Stimulated activated CD8-positive, alpha-beta memory T cell treated with anti-CD3 and anti-CD28 coated beads, Interleukin-4, amount 100 ng/mL, for 1 hour (primary cell): ENCODE measurements at places on chromosomes 1 and 21.

DNA sequence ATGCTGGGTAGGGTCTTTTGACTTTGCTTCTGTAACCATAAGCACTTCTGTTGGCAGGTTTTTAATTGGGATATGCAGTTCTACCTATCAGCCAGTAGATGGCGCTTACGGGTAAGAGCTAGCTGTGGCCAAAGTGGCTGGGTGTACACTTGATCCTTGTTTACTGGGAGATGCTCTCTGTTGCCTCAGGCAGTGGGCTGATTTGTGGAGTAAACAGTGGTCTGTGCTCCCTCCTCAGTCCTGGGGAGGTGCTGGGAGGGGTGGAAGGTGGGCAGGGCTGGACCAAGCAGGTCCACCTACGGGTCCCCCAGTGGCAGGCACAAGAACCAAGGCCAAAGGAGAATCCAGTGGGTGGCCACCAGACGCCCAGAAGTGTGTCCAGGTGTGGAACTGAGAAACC is 43.4 kb downstream of the RALGPS2 start:
- no peak for DNase-seq

GRCh38 chr1:71921935-71922559 is 360.3 kb downstream of the NEGR1 start:
- no peak for DNase-seq

GRCh38 chr1:16296643-16297042 is 55.6 kb downstream of the FBXO42 start:
- DNase-seq, result no peak

DNA sequence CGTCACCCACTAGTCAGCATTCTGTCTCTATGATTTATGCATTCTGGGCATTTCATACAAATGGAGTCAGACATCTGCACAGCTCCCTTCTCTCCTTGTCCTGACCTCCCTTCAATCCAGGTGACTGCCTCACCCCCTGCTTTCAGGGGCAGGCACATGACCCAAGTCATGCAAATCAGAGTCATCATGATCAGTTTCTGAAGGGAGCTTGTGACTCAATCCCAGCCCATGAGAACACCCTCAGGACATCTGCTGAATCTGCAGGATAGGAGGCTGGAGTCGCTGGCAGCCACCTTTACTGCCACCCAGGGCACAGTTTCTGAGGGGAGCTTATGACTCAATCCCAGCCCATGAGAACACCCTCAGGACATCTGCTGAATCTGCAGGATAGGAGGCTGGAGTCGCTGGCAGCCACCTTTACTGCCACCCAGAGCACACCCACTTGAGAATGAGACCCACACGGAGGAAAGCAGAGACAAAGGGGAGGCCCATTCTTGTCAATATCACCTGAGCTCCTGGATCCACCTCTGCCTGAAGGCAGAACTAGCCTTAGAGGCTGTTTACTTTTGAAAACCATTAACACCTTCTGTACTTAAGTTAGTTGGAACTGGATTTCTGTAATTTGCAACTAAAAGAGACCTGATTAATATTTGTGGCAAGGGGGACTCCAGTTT is 62.3 kb upstream of the SLC25A33 start:
- DNase-seq, result no peak

DNA sequence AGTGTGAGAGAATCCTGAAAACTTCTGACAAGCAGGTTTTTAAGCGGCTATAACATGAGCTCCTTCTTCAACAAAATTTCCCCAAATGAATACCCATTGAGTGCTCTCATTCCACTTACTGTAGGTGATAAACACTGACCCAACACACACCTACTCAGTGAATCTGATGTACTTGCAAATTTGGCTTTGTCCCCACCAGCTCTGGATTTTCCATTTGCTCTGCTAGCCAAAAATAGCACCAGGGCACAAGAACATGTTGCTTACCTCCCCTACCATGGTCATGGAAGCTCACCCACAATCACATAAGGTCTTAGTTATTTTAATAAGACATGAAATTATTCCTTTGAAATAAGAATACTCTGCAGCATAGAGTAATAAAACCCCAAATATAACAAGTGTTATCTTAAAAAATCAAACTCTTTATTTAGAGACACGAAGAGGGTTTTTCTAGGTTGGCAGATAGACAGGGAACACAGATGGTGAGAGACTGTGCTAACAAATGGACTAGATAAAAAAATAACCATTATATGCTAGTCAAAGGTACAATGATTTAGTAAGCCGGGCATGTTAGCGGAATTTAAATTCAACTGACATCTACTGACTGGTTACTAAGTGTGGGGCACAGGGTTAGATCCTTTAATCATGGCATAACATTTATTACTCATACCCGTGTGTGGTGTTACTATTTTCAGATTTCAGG is 291.9 kb downstream of the KCNH1 start:
- DNase-seq, result no peak

DNA sequence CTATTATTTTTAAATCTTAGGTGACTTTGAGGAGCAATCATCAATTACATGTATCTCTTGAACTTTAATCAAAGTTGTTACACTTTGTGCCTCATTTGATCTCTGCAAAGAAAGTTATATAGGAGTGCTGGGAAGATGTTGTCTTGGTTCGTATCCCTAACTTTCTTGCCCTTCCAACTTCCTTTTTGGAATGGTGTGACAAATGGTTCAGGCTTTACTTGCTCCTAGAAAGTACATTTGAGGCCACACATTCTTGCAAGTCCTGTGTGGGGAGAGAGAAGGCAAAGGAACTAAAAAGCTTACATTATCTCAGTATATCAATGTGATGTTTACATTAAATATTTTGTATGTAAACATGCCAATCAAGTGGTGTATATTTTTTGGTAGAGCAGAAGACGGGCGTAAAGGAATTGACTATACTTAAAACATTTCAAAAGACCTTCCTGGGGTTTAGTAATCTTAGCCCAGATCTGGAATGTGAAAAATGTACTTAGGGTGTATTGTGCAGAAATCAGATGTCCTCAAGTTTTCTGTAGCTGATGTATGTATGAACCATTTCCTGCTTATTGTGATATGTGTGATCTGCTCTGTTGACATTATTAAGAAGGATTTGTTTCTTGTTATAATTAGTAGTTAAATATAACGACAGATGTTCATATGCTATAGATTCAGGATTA is 59.2 kb downstream of the USP25 start:
- no peak for DNase-seq

- no peak for DNase-seq
Observed at GRCh38 chr1:245603311-245603865, 448.6 kb downstream of the KIF26B start.

GRCh38 chr1:121595089-121595488 is 410.3 kb downstream of the SRGAP2C start:
- DNase-seq, result no peak

DNA sequence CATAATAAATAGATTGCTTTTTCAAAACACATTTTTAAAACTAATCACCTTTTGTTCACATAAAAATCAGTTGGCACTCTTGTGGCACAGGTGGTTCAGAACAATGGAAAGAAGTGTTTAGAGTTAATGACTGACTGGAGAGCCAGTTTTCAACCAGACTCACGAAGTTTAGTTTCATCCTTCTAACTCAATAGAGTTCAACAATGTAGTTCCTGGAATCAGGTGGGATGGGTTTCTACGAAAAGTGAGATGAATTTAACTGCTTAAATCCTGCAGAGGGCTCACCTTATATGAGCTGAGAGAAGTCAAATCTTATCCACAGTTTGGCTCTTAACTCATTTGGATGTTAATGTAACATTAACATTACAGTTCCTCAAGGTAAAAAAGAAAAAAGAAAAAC is 116.5 kb downstream of the SMYD2 start:
- no peak for DNase-seq

DNA sequence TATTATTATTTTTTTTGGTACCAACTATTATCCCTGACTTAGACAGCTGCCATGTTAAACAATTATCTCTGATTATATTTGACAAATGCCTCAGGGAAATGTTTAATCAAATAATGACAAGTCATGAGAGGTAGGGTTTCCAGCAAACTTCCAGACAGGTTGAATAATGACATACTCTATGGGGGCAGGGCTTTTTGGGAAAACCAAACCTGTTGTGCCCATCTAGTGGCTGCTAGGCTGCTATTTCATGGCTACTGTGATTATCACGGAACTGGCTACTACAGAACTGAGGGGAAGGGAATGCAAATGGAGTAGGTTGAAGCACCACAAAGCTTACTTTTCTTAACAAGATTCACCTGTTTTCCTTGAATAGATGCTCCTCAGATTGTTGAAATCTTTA is 77.6 kb downstream of the DUSP10 start:
- DNase-seq, result no peak

DNA sequence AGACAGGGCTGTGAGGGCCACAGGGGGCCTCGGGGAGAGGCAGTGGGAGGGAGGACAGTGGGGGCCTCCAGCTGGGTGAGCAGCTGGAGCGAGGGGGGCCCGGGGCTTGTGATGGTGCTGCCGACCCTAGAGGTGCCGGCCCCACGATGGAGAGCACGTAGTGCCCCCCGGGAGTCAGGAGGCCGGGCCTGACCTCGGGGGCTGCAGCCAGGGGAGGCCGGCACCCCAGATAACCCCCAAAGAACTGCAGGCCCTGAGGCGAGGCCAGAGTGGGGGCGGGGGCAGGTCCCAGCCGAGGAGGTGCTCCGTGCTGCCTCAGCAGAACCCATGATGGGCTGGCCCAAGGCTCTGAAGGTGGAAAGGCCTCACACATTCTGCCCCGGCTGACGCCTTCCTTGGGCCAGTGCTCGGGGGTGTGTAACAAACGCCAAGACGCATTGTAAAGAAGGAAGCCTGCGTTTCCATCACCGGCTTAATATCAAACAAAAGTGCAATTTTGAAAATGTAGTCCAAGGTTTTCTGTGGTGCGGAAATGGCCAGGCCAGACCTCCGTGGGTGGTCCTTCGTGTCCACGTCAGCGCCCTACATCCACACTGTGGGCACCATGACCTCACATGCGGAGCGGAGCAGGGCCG is 55.2 kb downstream of the COL6A1 start:
- no peak for DNase-seq

GRCh38 chr1:233233508-233234040 is 62.0 kb downstream of the PCNX2 start:
- DNase-seq, result no peak

GRCh38 chr1:60279798-60280197 is 206.2 kb upstream of the C1orf87 start:
- DNase-seq, result no peak

DNA sequence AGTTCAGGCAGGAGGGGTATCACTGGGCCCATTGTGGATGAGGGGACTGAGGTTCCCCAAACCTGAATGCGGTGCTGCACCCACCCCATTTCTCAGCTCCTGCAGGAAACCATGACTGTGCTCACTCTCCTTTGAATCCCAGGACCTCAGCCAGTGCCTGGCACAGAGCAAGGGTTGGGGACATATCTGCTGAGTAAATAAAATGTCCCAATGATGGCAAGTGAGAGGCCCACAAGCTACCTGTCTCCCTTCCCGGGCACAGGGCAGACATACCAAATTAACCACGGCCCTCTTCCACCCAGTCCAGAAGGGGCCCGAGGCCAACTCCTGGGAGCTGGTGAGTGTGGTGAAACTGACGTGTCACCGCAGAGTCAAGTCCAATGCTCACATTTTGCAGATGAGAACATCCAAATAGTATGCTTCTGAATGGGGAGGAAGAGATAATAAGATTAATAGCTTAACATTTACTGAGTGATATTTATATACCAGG is 97.6 kb downstream of the EPHB2 start:
- no peak for DNase-seq

DNA sequence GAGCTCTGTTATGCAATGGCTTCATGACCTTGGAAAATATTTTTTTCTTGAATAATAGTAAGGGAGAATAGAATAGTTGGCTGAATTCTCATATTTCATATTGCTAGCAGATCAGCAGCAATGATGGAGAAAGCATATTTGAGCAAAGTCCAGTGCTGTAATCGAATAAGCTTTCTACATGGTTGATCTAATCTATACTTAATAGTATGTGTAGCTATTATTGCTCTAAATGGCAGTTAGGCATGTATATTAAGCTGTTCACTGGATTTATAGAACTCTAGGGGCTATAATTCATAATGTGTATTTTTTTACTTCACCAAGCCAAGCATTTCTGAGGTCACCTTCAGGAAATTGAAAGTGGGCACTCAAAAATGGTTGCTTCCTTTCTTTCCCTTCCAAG is 10.0 kb upstream of the IL19 start:
- DNase-seq, result no peak

DNA sequence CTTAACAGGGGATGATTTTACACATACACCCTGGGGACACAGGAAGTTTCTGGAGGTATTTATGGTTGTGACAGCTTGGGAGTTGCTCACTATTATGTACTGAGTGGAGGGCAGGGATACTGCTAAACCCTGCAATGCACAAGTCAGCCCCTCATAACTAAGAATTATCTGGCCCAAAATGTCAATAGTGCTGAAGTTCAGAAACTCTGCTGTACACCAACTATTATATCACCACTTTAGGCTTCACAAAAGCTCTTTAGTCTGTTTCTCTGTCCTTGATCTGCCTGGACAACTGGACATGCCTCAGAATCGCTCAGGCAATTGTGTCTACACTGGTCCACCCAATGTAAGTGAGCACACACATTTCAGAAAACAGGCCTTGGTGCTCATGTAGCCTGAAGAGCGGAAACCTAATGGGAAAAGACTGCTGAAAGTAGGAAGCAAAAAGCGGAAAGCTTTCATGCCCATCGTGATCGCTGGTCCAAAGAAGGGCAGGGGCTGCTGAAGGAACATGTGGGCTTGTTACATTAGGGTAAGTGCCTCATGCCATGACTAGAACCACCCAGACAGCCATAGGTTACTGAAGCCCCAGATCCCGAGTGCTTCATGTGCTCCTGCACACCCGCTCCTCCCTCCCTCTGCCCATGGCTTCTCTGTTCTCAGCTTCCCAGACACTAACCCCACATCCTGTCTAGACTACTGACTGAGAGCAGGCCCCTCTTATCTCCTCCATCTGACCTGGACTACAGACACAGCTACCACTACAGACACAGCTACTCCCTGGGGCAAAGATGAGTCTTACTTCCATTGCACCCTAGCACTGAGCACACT is 73.5 kb downstream of the LRIG2 start:
- no peak for DNase-seq

DNA sequence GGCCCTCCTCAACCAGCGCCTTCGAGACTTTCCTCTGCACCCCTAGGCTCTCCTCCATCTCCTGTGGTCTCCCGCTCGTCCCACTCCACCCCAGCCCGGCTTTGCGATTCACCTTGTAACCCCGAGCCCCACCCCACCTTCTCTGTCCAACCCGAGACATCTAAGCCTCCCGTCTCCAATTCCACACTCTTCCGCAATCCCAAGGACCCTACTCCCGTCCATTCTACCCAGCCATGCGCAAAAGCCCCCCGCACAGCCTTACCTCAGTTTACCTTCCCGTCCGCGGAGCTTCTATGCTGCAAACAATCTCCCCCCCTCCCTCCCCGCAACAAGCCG is 174 bp downstream of the SH3BP5L start:
- DNase-seq, result no peak

GRCh38 chr21:43716376-43717165 is 2.4 kb upstream of the PDXK start:
- no peak for DNase-seq

- DNase-seq, result no peak
Observed at GRCh38 chr1:234331507-234331906, 41.7 kb upstream of the COA6 start.
